Panc1 (cell line): ENCODE measurements at places on chromosomes 12 and 14.

GRCh38 chr12:94157981-94158411 is 9.6 kb downstream of the PLXNC1 start:
- DNase-seq = no peak

- no peak for DNase-seq
Measured at GRCh38 chr14:68492381-68493151, 300.3 kb downstream of the ZFP36L1 start.

GRCh38 chr12:52354200-52354599 is 13.1 kb downstream of the KRT85 start:
- no peak for DNase-seq

DNA sequence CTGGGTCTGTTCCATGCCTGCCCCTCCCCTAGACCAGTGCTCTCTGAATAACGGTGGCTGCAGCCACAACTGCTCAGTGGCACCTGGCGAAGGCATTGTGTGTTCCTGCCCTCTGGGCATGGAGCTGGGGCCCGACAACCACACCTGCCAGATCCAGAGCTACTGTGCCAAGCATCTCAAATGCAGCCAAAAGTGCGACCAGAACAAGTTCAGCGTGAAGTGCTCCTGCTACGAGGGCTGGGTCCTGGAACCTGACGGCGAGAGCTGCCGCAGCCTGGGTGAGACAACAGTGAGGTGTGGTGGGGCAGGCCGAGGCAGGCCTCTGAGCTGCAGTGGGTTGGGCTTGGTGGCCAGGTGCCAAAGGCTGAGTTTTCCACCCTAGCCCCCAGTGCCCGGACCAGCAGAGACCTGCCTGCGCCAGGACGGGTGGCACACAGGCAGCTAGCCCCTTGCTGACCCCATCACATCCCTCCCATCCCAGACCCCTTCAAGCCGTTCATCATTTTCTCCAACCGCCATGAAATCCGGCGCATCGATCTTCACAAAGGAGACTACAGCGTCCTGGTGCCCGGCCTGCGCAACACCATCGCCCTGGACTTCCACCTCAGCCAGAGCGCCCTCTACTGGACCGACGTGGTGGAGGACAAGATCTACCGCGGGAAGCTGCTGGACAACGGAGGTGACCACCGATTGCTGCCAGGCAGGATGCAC is 28.2 kb upstream of the LRP1-AS start:
- DNase-seq = peak; percentile 17

DNA sequence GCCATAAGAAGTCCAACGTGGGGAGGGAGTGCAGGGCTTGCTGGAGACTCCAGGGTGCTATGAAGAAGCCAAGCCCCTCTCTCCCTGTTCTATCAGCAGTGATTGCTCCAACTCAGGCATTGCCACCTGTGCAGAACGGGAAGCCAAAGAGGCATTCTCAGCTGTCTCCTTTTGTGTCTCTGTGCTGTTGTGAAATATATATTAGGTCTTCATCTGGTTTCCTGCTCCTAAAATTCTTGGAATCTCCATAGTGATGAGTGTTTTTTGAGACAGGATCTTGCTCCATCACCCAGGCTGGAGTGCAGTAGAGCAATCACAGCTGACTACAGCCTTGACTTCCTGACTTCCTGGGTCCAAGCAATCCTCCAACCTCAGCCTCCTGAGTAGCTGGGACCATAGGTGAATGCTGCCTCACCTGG is 51.2 kb upstream of the AEBP2 start:
- no peak for DNase-seq

GRCh38 chr14:99522934-99523703 is 41.9 kb downstream of the CCNK start:
- DNase-seq = no peak

GRCh38 chr14:93926245-93926872 is 785 bp upstream of the FAM181A start:
- DNase-seq = no peak

DNA sequence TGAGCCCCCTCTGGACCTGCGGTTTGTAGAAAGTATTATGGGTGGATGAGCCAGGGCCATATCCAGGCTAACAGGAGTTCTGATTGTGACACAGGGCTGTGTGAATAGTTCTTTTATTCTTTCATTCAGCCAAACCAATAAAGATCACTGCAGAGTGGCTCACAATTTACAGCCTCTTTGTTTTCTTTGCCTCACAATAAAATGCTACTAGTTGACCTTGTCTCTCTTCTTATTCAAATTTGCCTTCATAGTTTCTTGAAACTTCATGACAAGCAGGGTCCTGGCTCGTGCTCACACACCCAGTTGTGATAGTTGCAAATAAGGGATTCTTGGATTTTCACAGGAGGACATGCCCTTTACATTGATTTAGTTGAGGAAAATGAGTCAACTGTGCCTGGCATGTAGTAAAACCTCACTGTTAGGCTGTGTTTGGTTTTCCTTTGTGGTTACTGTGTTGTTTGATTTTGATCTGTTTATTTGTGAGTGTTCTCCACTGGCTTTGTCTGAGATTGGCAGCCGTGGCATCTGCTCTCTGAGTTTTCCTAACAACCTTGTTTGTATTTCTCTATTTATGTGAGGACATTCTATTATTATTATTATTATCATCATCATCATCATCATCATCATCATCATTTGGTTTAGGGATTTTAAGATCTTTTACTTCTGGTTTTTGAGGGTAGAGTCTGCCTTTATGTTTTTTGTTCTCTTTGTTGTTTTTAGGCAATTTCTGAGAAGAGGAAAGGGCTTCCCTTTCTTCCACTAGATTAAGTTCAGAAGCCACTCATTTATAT is 2.7 kb upstream of the KRT6B start:
- peak; percentile 70 for DNase-seq

GRCh38 chr12:51593539-51593938 is 2.5 kb downstream of the SCN8A start:
- DNase-seq = no peak

DNA sequence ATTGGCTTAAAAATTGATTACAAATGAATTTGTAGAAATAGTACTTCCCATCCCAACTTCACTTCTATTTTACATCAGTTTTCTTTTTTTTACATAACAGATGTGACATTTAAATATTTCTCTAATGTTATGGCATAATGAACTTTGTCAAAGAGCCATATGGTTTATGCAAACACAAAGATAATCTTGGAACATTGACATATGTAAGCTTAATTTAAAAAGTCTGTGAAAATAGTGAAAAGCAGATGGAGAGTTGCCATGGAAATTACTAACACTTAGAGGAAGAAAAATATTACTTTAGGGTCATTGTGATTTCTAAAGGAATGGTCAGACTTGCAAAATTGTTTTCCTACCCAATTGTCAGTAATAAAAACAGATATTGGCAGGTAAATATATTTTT is 232.4 kb downstream of the AEBP2 start:
- DNase-seq = no peak

- DNase-seq = no peak
Measured at GRCh38 chr12:62629413-62629812, 162.8 kb downstream of the MON2 start.

DNA sequence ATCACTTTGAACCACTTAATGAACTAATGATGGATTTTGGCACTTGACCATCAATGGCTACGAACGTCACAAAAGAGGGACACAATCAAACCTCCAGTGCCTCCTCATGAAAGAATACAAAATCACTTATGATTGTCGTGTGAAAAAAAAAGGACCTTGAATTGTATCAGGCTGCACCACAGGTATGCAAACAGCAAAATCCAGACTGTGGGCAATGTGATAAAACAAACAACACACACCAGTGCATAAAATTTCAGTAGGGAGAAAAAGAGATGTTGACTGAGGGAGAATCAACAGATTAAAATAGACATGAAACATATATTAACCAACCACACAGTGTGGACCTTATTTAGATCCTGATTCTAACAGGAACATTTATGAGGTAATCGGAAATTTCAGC is 2.6 kb downstream of the TSPAN8 start:
- DNase-seq = no peak

GRCh38 chr14:69924201-69924600 is 45.0 kb downstream of the SMOC1 start:
- no peak for DNase-seq

- no peak for DNase-seq
Measured at GRCh38 chr12:20601668-20602280, 93.4 kb upstream of the SLCO1C1 start.

- DNase-seq = no peak
Measured at GRCh38 chr14:63596998-63597658, 44.5 kb downstream of the WDR89 start.

DNA sequence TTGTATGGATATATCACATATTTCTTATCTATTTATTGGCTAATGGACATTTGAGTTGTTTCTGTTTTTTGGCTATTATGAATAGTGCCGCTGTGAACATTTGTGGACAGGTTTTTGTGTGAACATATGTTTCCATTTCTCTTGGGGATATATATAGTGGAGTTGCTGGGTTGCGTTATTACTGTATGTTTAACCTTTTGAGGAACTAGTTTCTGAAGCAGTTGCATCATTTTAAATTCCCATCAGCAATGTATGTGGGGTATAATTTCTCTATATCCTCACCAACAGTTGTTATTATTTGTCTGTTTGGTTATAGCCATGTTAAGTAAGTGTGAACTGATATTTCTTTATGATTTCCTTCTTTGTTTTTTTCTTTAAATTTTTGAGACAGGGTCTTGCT is 10.7 kb downstream of the TCTN2 start:
- DNase-seq = no peak

DNA sequence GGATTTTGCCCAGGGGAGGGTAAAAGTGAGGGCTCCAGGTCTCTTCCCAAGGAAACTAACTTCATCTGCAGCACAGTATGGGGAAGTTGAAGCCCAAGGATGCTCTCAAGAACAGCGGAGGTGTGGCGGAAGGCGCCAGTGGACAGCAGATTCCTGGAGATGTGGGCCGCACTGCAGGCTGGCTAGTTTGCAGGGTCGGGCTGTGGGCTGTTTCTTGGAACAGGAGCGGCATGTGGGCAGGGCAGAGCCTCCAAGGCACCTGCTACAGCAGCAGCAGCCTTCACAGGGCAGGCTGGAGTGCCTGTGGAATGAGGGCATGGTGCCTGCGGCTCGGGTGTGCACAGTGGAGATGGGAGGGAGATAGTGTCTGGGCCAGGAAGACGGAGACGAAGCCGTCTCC is 100.0 kb upstream of the SFSWAP start:
- DNase-seq = no peak

- DNase-seq = no peak
Measured at GRCh38 chr12:110134691-110135411, 10.7 kb downstream of the IFT81 start.

DNA sequence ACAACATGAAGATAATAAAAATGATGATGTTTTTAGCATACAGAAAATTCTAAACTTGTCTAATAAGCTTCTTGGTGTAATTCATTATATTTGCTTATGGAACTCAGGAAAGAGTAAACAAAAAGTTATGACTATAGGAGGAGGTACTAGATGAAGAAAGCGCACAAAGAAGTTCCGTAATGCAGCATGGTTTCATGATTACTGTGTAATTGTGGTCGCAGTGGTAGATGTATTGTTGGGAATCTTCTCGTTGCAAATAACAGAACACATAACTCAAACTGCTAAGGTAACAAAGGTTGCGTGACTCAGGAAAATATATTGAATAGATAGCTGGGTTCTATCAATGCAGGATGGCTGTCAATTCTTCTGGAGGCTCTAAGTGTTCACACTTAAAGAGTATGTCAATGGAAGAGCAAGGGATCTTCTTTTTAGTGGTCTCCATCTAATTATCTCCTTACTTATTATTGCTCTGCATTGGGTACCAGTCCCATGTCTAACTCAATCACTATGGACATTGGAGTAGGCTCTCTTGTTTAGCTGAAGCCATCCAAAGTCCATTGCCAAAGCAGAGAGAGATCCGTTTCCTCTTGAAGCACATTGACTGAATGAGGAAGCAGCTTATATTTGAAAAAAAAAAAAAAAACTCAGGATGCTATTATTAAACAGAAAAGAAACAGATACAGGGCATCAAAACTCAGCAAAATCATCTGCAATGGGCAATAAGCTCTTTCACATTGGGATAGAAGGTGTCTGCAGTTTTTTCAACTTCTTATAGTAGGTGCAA is 283.4 kb upstream of the ATP2B1 start:
- no peak for DNase-seq
